OCI-LY7 (cell line): ENCODE measurements at places on chromosomes 11 and 22. TPM values are rescaled to one million over a fixed set of nuclear protein-coding genes. Genes with fewer than 3 reads are reported as not detected.

- DNase-seq = no peak
Observed at GRCh38 chr11:1929621-1930461, 10.3 kb downstream of the TNNT3 start.

DNA sequence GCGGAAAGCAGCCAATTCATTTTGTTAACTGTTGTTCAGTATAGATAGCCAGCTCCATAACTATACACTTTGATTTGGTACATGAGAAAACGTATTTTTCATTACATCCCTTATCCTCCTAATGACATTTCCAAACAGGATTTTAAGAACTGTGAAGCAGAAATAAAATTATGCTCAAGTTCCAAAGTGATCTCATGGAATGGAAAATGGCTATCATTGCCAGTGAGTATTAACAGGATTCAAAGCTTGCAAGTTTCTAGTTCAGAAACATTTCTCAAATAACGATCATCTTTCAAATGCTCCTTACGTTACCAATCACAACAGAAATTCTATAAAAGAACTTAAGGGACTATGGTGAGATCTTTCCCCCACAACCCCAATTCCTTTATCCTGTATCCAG lies 53.7 kb downstream of the CADM1 start:
- no peak for DNase-seq

DNA sequence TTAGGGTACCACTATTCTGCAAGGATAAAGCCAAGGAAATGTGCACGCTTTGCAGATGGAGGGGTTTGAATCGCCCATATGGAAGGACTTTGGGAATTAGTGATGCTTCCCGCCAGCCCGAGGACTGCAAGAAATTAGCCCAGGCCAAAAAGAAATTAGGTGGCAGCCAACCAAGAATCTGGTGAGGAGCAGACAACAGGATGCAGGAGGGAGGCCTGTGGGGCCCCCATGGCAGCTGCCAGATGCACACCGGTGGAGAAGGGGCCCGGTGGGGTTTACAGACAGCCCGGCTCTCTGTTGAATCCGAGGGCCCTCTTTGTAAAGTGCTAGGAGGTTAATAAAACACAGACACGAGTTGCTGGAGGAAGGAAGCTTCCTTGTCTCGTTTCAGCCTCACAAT lies 73.5 kb downstream of the TIMP3 start:
- DNase-seq = no peak

DNA sequence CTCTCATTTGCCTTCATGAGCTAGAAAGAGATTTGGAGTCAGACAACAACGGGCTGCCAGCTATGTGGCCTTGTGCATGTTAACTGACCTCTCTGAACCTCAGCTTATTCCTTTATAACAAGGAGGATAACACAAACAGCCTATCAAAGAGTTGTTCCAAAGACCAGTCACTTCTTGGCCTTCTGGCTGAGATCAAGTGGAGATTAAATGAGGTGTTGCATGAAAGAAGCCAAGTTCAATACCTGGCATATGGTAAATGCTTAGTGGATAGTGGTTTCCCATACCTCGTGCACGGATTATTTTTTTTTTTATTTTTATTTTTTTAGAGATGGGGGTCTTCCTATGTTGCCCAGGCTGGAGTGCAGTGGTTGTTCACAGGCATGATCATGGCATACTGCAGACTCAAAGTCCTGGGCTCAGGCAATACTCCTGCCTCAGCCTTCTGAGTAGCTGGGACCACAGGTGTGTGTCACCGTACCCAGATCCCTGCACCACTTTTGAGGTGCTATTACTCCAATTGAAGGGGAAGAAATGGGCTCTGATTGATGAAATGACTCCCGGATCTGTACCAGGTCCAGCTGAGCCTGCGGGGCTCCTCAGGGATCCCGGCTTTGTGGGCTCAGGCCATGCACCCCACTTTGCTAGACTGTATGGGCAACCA lies 4.9 kb downstream of the LGALS1 start:
- DNase-seq = no peak

GRCh38 chr11:75689863-75690609 lies 21.2 kb upstream of the MAP6 start:
- DNase-seq = no peak

DNA sequence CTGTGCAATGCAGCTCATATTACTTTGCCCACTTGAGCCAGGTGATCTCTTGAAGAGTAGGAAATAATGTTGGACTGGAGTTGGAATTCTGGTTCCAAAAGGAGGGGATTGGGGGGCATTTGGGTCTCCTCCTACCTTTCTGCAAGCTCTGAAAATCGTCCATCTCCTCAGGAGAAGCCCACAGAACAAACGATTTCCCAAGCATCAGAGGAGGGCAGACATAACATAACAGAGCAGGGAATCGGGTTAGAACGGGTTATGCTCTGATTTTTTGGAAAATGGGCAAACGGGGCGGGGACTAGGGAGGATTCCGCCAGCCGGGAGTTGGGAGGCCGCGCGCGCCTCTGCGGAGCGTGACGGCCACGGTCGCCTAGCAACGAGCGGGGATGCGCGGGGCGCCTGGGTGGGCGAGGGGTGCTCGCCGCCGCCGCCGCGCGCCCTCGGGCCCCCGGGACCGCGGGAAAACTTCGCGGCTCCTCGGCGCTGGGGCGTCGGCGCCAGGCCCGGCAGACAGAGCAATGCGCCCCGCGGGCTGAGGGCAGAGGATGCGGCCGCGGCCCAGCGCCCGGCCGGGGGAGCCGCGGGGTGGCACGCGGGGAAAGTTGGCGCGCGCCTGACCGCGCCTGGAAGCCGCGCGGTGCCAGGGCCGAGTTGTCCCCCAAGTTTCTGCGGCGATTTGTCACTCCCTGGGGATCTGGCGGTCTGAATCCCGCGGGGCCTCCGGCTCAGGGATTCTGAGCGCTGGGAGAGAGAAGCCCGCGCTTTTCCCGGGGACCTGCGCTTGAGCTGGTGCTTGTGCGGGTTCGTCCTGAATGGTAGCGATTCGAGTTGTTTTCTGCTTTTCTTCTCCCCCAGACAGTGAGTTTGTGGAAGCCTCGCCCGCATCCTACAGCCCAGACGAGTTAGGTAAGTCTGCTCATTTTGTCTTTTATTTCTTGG lies 27.8 kb upstream of the AMOTL1 start:
- no peak for DNase-seq

- peak; percentile 48 for DNase-seq
Observed at GRCh38 chr11:63839508-63840355, 822 bp downstream of the MARK2 start.

The NELL1 gene
- not detected in 2 replicates for total RNA-seq

The OR2AG2 gene
- total RNA-seq = 1.7 and 1.9 TPM in 2 replicates

The TEX54 gene
- 0.89 TPM in 1 of 2 replicates, not detected in the other for total RNA-seq

The IFTAP gene
- not detected in 2 replicates for total RNA-seq
